ENCODE measurements at places on chromosomes 1 and 21.

DNA sequence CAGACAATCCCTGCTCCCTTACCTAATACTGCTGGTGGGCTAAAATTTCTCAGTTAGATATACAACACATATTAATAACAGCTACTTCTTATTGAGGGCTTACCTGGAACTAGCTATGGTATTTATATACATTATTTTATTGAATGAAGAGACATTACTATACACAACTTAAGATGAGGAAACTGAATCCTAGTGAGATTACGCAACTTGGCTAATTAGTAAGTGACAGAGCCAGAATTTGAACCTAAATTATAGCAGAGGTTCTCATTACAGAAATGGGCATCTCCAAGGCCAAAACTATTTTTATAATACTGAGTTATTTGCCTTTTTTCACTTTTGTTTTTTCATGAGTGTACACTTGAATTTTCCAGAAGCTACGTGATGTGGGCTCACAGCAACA, 44.5 kb upstream of the SMYD2 start:
- peaks cover 8% of the 10 kb centered on the region for H3K27me3 ChIP-seq
- DNase-seq = no peak
- H3K36me3 ChIP-seq = no peaks in the 10 kb centered on the region
- H3K4me3 ChIP-seq = no peak overlapping the region

DNA sequence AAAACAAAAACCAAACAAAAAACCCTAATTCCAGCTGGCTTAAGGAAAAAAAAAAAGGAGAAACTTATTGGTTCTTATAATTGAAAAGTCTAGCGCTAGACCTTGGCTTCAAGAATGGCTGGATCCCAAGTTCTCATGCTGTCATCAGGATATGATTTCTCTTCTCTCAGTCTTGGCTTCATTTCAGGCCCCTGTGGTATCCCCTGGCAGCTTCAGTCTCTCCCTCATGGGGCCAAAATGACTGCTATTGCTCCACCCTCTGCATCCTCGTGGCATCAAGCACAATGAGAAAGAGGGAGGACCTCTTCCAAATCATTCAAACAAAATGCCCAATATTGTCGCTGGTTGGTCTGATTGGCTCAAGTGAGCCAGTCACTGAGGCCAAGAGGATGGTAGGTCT, 80.7 kb downstream of the GIPC2 start:
- H3K27me3 ChIP-seq = no peaks in the 10 kb centered on the region
- no peak overlapping the region for H3K27ac ChIP-seq
- no peaks in the 10 kb centered on the region for H3K4me1 ChIP-seq
- H3K36me3 ChIP-seq = no peaks in the 10 kb centered on the region
- no peak for DNase-seq
- no peak overlapping the region for H3K4me3 ChIP-seq

DNA sequence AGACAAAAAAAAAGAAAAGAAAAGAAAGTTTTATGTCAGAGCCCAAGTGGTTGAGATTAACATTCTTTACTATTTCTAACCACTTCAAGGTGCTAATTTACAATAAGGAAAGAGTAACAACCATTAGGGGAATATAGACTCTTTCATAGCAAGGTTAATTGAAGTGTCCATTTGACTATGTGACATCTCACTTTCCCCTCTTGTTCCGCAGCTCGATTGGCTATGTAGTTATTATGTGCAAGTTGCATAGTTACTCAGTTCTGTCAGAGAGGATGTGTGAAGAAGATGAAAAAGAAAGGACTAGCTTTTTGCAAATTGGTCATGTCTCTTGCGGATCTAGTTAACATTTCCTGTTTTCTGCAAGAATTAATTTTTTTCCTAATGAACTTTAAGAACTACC, 273.7 kb downstream of the RGS7 start:
- H3K27ac ChIP-seq = no peak overlapping the region
- no peaks in the 10 kb centered on the region for H3K4me1 ChIP-seq
- no peaks in the 10 kb centered on the region for H3K36me3 ChIP-seq
- H3K27me3 ChIP-seq = no peaks in the 10 kb centered on the region

DNA sequence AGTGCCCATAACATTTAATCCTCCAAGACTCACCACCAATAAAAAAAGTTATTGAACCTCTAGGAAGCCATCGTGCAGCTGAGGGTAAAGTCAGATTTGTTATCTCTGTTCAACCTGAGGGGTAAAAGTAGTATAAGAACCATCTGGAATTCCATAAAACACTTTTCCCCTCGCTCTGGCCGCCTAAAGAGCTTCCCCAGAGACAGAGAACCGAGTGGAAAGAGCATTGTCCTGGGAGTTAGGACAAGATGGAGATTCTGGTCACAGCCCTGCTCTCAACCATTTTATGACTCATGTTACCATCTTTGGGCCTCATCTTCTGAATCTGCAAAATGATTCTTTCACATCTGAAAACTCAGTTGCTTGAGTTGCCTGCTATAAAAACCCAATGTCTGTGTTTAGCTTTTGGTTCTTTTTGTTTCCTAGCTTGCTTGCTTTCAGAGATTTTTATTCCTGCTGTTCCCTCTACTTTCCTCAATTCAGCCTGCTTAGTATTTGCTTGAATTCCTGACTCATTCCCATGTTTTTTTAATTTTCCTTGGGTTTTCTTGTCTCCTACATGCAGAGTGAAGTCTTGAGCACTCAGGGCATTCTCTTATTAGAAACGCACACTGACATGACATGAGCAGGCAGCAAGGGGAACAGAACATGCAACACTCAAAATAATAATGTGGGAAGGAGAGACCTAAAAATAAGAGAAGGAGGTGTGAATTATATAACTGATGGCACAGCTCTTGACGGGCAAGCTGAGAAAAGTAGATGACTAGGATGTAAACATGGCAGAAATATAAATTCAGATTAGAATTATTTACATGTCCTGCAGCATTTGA, 1.7 kb downstream of the EPHX4 start:
- DNase-seq = peak; percentile 21
- H3K36me3 ChIP-seq = no peaks in the 10 kb centered on the region
- H3K4me1 ChIP-seq = peaks cover 6% of the 10 kb centered on the region
- H3K27me3 ChIP-seq = no peaks in the 10 kb centered on the region
- H3K4me3 ChIP-seq = no peak overlapping the region

DNA sequence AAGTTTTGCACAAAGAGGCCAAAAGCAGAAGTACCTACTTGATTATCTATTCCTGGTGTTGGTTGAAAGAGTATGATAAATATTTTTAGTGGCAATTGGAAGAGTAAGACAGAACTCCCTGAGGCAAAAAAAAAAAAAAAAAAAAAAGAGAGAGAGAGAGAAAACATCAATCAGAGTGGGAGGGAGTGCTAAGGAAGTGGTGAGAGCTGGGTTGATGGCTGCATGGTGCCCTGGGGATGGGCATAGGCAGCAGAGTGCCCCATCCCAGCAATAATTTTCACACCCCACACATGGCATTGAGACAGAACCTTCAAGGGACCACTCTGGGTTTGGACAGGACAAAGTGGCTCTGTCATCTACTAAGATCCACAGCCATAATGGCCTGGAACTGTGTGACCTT, 59.4 kb upstream of the FAM20B start:
- no peaks in the 10 kb centered on the region for H3K4me1 ChIP-seq
- H3K36me3 ChIP-seq = no peaks in the 10 kb centered on the region
- H3K27me3 ChIP-seq = peaks cover 13% of the 10 kb centered on the region
- H3K4me3 ChIP-seq = no peak overlapping the region

DNA sequence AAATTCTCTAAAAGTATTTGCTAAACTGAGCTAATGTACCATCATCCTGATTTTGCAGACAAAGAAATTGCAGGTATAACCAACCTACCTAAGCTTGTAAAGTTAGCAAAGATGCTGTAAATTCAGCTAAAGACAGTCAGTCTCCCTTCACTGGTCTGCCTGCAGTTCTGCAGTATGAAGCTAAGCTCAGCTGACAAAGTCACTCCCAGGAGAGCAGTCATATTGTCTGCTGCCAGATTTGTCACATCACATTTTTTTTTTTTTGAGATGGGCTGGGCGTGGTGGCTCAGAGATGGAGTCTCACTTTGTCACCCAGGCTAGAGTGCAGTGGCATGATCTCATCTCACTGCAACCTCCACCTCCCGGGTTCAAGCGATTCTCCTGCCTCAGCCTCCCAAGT, 8.9 kb upstream of the CMPK1 start:
- no peak overlapping the region for H3K4me3 ChIP-seq
- no peaks in the 10 kb centered on the region for H3K36me3 ChIP-seq
- no peak for DNase-seq
- no peak overlapping the region for H3K27ac ChIP-seq
- H3K27me3 ChIP-seq = no peaks in the 10 kb centered on the region

DNA sequence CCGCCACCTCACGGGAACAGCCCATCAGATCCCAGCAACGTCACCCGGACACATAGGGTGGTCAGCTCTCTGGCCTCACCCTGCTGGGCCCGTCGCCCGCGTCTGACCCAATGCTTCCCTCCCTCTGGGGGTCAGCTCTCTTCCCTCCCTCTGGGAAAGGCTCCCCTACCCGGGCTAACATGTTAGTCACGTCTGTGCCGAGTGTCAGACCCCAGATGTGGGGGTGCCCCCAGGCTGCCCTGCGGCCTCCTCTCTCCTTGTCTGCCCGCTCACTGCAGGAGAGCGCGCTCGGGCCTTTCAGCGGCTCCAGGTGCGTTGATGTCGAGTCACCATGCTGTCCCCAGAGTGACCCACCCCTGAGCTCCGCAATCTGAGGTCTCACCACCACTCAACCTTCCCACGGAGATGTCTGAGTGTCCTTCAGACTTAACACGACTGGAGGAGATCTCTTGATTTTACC, 34.3 kb downstream of the SLC37A1 start:
- peaks cover 6% of the 10 kb centered on the region for H3K27me3 ChIP-seq
- no peaks in the 10 kb centered on the region for H3K36me3 ChIP-seq
- H3K4me1 ChIP-seq = no peaks in the 10 kb centered on the region
- no peak overlapping the region for H3K4me3 ChIP-seq
- DNase-seq = no peak

- no peaks in the 10 kb centered on the region for H3K36me3 ChIP-seq
- no peak overlapping the region for H3K4me3 ChIP-seq
- peaks cover 12% of the 10 kb centered on the region for H3K4me1 ChIP-seq
- H3K27ac ChIP-seq = no peak overlapping the region
These were observed 17.7 kb upstream of the ZSCAN20 start for GRCh38 chr1:33454646-33455282.

DNA sequence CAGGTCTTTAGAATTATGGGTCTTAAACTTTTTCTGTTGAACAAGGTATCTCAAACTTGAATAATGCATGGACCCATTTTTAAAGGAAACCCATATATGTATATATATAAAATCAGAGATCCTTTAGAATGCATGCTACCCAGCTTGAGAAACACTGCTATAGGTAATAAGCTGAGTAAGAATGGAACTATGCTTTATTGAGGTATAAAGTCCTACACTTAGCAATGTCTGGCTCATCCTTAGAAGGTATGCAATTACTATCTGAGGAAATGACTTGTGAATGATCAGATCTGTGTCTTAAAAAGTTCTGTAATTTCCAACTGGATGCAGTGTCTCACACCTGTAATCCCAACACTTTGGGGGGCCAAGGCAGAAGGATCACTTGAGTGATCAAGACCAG, 11.2 kb downstream of the TRAF3IP3 start:
- no peak overlapping the region for H3K27ac ChIP-seq
- no peak for DNase-seq
- H3K36me3 ChIP-seq = no peaks in the 10 kb centered on the region
- no peaks in the 10 kb centered on the region for H3K27me3 ChIP-seq
- peaks cover 11% of the 10 kb centered on the region for H3K4me1 ChIP-seq
- H3K4me3 ChIP-seq = no peak overlapping the region

GRCh38 chr21:42047821-42048613, 23.1 kb upstream of the UMODL1 start:
- H3K27ac ChIP-seq = peak overlapping the region; percentile 80
- H3K4me1 ChIP-seq = peaks cover 18% of the 10 kb centered on the region
- DNase-seq = peak; percentile 99
- no peaks in the 10 kb centered on the region for H3K36me3 ChIP-seq
- no peak overlapping the region for H3K4me3 ChIP-seq

- no peaks in the 10 kb centered on the region for H3K36me3 ChIP-seq
- peaks cover 14% of the 10 kb centered on the region for H3K27me3 ChIP-seq
- DNase-seq = peak; percentile 55
- H3K27ac ChIP-seq = no peak overlapping the region
- peaks cover 12% of the 10 kb centered on the region for H3K4me1 ChIP-seq
These were observed 23.4 kb upstream of the ABCG1 start for GRCh38 chr21:42195378-42196031.

All from IMR-90 (cell line).